ENCODE measurements at places on chromosomes 11 and 22.

DNA sequence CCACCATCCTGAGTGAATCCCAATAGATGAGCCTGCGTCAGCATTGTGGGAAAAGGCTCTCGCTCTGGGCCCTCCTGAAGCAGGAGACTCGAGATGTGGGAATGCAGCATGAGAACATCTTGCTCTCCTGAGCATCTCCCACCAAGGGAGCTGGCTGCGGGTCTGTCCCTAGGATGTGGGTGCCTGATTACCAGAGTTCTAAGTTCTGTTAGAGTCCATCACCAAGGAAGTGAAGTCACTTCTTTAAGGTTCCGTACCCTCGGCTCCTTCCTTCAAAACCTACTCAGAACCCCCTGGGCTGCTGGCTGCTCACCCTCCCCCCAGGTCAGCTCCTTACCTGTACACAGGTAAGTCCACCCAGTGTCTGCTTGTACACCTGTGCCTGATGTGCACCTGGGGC is 100.5 kb upstream of the IGLL5 start:
- no peak for DNase-seq

- DNase-seq: no peak
Observed at GRCh38 chr22:50084080-50084477, 1.1 kb downstream of the MLC1 start.

DNA sequence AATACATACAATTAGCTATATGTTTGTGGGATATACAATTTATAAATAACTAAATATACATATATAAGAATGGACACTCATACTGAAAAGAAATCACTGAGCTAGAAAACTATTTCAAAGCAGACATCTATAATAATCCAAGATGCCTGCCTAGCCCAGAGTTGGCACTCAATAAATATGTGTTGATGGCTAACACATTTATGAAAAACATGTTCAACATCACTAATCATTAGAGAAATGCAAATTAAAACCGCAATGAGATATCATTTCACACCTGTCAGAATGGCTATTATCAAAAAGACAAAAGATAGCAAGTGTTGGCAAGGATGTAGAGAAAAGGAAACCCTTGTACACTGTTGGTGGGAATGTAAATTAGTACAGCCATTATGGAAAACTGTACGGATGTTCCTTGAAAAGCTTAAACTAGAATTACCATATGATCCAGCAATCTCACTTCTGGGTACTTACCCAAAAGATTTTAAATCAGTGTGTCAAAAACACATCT is 29.8 kb downstream of the POU2AF1 start:
- DNase-seq: no peak

GRCh38 chr11:10233581-10233980 is 60.4 kb downstream of the SBF2 start:
- DNase-seq: peak; percentile 91

DNA sequence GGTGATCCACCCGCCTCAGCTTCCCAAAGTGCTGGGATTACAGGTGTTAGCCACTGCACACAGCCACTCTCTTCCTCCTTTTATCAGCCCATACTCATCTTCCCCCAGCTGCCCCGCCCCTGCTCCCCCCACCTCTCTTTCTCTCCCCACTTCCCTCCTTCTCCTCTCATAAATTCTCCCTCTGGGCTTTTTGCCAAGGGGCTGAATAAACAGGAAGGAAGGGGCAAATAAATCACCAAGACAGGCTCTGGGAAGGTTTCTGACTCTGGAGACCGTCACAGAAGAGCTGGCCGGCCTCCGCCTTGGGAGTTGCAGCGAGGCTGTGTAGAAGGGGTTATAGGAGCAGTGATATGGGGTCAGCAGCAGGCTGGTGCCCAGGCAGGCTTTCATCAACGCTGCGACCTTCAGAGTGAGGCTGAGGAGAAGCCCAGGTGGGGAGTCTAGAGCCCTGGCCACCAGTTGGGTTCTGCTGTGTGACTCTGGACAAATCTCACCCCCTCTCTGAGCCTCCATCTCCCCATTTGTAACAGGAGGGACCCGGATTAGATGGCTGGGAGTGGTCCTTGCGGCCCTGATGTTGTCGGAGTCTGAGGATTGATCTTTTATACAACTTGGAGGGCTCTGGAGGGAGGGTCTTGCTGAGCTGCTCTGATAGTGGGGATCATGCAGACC is 62.6 kb upstream of the RASD2 start:
- peak; percentile 91 for DNase-seq

DNA sequence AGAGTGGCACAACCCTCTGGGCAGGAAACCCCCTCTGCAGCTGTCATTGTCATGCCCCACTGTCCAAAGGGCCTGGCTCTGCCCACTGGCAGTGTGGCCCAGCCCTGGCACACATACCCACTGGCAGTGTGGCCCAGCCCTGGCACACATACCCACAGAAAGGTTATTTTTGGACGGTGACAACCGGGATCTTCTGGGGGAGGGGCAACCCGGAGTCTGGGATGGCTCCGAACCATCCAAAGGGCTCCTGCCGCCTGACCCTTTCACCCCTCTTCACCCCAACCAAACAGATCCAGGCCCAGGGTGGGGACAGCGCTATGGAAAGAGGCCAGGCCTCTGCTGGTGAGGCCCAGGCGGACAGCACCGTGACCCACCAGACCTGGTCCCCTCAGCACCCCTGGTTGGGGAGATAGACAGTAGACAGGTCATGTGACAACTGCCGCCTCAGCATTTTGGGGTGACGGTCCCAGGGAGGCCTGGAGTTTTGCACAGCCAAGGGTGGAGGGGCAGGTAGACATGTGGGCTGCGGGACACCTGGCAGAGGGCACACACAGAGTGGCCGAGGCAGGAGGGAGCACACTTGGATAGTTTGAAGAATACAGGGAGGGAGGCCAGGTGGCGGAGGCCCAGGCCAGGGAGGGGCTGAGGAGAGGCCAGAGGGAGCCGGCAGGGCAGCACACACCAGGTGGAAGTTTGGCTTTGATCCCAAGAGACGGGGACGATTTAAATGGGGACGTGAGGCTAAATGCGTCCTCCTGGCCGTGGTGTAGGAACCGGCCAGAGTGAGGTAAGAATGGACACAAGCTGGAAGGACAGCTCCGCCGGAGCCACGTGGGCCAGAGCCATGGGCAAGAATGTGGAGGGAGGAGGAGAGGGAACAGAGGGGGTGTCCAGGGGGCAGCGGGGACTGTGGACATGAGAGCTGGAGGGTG is 2.9 kb downstream of the MAPK12 start:
- DNase-seq: no peak

DNA sequence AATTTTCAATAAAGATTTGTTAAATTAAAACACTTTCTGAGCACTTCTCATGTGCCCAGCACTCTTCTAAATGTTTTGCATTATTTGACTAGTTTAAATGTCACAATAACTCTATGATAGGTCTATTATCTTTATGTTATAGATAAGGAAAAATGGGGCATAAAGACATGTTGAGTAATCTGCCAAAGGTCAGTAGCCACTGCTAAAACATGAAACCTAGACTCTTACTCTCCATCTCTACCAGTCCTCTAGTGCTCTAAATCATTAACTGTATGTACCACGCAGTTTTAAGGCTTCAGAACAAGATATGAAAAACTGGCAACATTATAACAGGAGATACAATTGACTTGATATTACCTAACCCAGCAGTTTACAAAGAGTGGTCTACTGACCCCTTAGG is 6.9 kb downstream of the RAB6A start:
- no peak for DNase-seq

DNA sequence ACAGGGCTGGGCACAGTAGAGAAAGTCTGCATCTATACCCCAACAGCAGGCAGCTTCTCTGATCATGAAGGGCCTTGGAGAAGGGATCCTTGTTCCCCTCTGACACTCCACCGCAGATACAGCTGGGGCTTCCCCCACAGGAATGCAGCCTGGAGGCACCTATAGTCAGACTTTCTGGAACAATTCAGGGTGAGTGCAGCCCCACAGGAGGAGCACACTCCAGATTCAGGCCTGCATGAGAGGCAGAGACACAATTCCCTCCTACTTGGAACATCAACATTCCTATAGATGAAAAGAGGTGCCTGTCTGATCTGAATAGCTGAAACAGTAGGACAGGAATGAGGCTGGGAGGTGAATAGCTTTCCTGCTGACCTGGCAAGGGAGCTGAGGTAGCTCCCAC is 1298.0 kb upstream of the CNTN5 start:
- no peak for DNase-seq

GRCh38 chr22:23891726-23892125 is 2.5 kb upstream of the MIF start:
- no peak for DNase-seq

GRCh38 chr11:88418508-88418907 is 81.0 kb upstream of the CTSC start:
- no peak for DNase-seq

DNA sequence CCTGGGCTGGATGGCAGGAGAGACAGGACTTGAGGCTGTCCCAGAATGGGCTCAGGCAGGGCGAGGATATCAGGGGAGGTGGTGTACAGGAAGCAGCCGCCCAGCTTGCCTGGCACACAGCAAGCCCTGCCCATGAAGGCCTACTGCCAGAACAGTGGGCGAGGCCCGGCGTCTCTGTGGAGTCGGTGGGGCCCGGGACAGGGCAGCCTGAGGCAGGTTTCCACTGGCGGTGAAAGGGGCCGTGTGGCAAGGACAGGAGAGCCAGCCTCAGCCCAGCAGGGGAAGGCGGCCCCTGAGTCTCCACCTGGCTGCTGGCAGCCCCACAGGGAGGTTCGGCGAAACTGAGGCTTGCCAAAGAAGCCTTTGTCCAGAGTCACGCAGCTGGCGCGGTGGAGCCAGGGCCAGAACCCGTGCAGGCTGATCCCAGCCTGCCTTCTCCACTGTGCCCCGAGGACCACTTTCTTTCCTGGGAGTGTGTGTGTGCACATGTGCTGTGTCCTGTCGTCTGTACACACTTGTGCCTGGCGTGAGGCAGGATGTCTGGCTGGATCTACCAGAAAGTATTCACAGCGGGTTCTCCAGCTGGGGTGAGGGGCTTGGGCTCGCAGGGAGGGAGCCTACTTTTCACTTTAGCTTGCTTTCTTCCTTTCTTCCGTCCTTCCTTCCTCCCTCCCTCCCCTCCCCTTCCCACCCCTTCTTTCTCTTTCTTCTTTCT is 1.2 kb downstream of the TSPO start:
- DNase-seq: peak; percentile 22

- peak; percentile 86 for DNase-seq
Observed at GRCh38 chr22:32752816-32753520, 48.5 kb upstream of the TIMP3 start.

- DNase-seq: peak; percentile 14
Observed at GRCh38 chr11:64710418-64711137, 12.4 kb downstream of the NRXN2 start.

- DNase-seq: peak; percentile 7
Observed at GRCh38 chr11:125956391-125957134, 10.7 kb downstream of the VSIG10L2 start.

DNA sequence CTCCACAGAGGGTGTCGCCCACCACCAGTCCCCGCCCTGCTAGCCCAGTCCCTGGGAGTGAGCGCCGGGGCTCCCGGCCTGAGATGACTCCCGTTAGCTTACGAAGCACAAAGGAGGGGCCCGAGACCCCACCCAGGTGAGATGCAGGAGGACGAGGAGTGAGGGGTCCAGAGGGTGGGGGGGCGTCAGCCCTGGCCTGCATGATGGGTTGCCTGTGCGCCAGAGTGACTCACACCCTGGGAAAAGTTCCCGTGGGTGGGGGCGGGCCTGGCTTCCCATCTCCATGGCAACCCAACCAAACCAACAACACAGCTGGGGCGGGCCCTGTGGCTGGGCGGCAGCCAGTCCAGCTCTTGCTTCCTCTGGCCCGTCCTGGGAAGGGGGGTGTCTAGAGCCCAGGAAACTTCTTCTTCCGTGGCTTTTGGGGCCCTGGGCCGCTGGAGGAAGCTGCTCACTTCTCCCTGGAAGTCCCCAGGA is 4.5 kb downstream of the GAS2L1 start:
- peak; percentile 96 for DNase-seq

DNA sequence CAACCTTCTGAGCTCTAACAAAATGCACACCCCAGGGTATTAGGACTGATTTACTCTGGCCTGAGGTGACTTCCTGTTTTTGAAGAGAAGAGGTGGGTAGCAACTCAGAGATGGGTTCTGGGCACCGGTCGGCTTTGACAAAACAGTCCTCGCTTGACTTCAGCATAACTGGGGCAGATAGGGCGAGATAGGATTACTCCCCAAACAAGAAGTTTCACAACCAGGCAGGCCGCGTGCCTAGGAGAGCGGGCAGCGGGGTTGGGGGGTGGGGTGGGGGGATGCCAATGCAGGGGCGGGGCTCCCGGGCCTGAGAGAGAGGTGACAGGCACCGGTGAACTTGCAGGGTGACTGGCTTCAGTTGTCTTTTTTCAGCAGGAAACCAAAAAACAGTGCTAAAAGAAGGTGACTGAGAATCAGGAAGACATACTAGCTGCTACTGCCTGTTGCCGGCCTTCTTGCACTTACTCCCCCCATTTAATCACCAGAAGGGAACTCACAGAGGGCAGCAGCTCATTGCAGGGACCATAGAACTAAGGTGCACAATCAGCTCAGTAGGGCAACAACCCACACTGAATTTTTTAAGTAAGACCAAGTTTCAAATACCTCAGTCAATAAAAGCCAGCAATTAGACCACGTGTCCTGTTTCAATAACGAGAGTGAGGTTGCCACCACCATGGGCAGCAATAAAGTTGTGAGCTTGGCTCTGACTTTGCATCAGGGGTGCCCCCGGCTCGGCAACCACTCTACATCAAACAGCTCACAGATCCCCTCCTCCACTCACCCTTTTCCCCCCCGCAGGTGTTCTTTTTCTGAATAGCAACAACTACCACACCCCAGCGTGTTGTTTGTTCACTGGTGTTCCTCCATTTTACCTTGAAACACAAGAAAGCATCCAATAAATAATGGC is 37.2 kb upstream of the ETS1 start:
- no peak for DNase-seq

DNA sequence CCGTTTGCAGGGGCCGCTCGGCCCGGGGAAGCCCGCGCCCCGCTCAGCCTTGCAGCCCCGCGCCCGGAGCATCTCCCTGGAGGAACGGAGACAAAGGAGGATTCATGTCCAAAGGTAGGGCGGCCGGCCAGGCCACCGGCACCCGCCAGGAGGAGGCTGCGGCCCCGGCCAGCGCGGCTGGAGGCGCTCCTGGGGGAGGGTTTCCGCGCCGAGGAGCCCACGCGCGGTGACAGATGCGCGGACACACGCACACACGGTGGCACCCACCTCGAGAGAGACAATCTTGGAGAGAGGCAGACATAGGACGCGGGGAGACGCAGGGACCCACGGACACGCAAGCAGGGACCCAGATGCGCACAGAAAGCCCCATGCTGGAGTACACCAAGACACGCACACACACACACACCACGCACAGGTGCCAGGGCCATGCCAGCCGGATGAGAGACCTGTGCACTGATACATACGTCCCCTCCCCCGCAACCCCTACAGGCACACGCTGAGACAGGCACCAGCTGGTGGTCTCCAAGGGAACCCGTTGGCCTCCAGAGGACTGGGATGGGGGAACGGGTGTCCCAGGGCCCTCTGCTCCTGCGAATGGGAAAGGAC is 7.8 kb downstream of the SEPTIN3 start:
- no peak for DNase-seq

- DNase-seq: no peak
Observed at GRCh38 chr11:78949976-78950690, 375.5 kb upstream of the NARS2 start.

GRCh38 chr11:38448284-38448683 is 1850.2 kb upstream of the RAG2 start:
- DNase-seq: no peak
